ENCODE measurements at places on chromosomes 6 and 20.
A peak's percentile ranks its signal among the peaks of the same experiment; 100 is the strongest.

- no peak for DNase-seq
These were observed 441.6 kb downstream of the HACE1 start for GRCh38 chr6:104418125-104418524.

DNA sequence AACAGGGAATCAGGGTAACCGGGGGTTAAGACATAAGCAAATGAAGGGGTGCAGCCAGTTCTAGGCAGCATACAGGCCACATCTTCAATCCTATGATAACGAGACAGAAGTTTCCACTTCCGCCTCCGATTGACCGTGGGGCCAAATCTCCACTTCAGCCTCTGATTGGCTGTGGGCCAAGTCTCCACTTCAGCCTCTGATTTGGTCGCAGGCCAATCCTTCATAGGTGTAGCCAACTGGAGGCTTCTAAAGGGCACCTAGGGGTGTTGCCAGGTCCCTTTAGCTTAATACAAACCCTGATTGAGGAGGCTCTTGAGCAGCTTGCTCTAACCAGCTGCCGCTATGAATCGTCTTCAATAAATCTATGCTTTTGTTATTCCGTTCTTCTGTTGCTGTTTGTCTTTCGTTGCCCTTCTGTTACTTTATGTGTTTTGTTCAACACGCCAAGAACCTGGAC is 2.1 kb upstream of the ERGIC3 start:
- peak; percentile 95 for DNase-seq

DNA sequence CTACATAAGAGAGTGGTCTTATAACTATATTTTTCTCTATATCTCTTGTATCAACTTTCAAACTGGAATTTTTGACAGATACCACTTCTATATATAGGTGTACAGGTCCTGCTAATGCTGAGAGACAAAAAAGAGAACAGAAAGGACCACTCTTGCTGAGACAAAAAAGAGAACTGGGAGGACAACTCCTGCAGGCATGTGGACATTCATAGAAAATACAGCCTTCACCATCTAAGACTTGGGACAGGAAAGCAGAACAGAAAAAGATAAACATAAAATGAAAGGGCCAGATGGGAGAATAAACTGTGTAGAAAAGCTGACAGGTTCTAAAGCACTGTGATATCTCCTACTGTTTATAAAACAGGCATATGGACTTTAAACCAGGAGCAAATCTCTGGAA is 541.0 kb upstream of the ADGRB3 start:
- DNase-seq = no peak

- no peak for DNase-seq
These were observed 2.9 kb upstream of the RAMACL start for GRCh38 chr6:166589337-166589731.

DNA sequence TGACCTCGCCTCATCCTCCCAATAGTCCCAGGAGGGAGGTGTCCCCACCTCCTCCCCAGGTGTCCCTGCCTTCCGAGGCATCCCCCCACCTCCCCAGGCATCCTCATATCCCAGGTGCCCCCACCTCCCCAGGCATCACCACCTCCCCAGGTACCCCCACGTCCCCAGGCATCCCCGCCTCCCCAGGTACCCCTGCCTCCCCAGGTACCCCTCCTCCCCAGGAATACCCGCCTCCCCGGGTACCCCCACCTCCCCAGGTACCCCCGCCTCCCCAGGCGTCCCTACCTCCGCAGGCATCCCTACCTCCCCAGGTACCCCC is 198.9 kb downstream of the SYNDIG1 start:
- DNase-seq = no peak

- no peak for DNase-seq
These were observed 70.9 kb upstream of the PLEKHG1 start for GRCh38 chr6:150528648-150529285.

DNA sequence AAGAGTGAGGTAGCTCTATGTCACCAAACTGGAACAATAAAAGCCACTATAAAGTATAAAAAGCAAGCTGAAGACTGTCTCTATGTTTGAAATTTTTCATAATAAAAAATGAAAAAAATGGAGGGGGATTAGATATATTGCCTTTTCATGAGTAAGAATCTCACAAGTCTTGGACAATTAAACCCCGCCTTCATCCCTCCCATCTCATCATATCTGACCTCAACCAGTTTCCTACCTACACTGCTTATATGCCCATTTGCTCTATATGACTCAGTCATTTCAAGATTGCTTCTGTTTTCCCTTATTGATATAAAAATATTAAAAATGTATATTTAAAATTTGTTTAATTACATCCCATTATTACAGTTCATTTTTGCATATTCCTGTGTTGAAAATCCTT is 2.9 kb upstream of the TRIM39 start:
- DNase-seq = no peak

- no peak for DNase-seq
These were observed 70.2 kb downstream of the SLC22A3 start for GRCh38 chr6:160418370-160418769.

DNA sequence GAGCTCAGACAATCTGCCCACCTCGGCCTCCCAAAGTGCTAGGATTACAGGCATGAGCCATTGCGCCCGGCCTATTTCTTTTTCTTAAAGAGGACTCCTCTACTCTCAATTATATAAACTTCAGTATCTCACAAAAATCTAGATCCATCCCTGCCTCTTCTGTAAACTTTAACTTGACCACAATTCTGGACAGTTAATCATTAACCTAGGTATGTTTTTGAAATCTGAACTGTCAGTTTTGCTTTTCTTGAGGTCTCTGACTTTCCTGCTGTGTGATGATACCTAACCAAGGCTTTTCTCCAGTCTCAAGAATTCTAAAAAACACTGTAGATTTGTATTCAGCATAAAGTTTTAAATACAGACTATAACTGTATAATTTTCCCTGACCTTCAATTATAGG is 388.2 kb upstream of the SYNCRIP start:
- no peak for DNase-seq

DNA sequence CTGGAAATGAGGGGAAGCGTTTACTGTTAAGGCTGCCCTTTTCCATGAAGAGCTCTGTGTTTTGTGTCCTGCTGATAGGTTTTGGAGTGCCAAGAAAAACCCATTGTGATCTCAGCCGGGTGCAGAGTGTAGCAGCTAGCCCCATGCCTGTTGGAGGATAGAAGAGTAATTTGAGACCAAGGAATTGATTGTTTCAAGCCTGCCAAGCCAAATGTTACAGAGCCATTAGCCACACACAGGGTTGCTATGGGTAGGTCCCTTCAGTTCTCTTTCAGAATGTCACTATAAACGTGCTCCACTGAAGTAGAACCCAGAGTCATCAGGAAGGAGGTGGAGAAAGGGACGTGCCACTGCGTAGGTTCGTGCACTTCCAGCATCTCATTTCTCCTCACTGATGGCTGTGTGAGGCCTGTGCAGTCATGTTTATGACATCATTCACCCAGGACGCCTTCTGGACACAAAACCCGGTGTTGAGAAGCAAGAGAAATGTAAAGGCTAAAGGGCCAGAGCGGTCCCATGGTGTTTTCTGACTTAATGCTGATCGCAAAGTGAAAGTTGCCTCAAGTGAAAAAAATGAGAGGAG is 6.6 kb downstream of the GMPR start:
- DNase-seq = no peak

GRCh38 chr6:81093051-81093450 is 659.4 kb downstream of the TENT5A start:
- no peak for DNase-seq

DNA sequence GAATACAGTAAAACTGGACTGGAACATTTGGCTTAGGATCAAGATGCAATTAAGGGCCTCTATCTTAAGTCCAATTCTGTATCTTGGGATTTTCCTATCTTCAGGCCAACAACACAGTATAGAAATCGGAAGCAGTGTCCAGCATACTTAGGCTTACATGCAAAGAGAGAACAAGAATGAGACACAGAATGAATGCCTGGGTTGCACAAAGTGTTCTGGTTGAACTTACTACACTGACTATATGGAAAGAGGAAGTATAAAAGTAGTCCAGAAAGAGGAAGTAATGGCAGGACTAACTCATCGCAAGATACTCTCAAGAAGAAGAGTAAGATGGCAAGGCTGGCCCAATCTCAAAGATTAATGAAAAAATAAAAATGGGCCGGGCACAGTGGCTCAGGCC is 87.6 kb downstream of the BTBD9 start:
- no peak for DNase-seq

DNA sequence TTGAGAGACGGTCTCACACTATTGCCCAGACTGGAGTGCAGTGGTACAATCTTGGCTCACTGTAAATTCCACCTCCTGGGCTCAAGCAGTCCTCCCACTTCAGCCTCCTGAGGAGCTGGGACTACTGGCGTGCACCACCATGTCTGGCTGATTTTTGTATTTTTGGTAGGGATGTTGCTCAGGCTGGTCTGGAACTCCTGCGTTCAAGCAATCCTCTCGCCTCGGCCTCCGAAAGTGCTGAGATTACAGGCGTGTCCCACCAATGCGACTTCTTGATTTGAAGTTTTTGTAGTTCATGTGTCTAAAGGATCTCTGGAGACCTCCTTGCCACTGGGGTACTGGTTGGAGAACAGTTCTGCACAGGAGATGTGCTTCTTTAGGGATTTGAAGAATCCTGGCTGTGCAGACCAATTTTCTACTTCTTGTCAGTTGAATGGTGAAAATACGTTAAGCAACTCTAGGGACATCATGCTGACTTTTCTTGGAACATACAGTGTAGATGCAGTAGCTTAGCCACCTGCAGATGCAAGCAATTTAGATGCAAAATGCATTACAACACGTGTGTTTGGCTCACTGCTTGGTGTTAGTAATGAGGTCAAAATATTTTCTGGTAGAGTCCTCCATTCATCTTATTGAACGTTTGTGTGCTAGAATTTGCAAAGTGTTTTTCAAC is 28.2 kb downstream of the SYTL3 start:
- DNase-seq = no peak

DNA sequence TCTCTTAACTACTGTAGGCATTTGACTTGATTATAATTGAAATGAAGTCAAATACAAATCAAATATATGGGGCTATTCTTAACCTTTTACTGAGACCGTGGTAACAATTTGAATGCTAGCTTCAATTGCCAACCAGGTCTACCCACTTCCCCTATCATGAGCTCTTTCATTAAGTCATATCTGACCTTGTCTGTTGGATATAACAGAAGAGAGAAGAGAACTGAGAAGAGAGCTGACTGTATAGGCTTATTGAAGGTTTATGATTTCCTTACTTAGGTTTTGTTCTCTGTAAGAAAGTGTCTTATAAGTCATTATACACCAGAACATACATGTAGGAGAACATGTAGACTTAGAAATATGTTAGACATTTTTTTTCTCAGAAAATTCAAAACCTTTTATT is 549.4 kb downstream of the COL12A1 start:
- no peak for DNase-seq

Data from SHP77 (cell line).